Caco-2 (cell line): ENCODE measurements at places on chromosomes 6 and 20. TPM values are rescaled to one million over a fixed set of nuclear protein-coding genes. Genes with fewer than 3 reads are reported as not detected.

GRCh38 chr20:33460711-33461110, 17.1 kb upstream of the SNTA1 start:
- H3K36me3 ChIP-seq = no peaks in the 10 kb centered on the region
- no peak for DNase-seq
- H3K27me3 ChIP-seq = no peaks in the 10 kb centered on the region
- H3K4me1 ChIP-seq = no peaks in the 10 kb centered on the region; the same call in 1 of the 2 replicates
- H3K27ac ChIP-seq = no peak overlapping the region

- no peak overlapping the region for H3K4me3 ChIP-seq
- H3K36me3 ChIP-seq = no peaks in the 10 kb centered on the region
- H3K27me3 ChIP-seq = no peaks in the 10 kb centered on the region
- H3K4me1 ChIP-seq = peaks cover 10% of the 10 kb centered on the region; the same call in 1 of the 2 replicates
Measured at GRCh38 chr20:37881601-37882343, 21.2 kb upstream of the VSTM2L start.

GRCh38 chr6:170160031-170160627, 130.7 kb downstream of the DLL1 start:
- H3K4me3 ChIP-seq = no peak overlapping the region
- H3K36me3 ChIP-seq = no peaks in the 10 kb centered on the region
- DNase-seq = peak; percentile 46
- H3K27me3 ChIP-seq = no peaks in the 10 kb centered on the region

GRCh38 chr6:137776786-137777686, 90.0 kb upstream of the TNFAIP3 start:
- no peak overlapping the region for H3K27ac ChIP-seq
- no peaks in the 10 kb centered on the region for H3K27me3 ChIP-seq
- peaks cover 15% of the 10 kb centered on the region for H3K4me1 ChIP-seq
- H3K36me3 ChIP-seq = no peaks in the 10 kb centered on the region

Gene GJA1
- total RNA-seq = 54.5 and 56.7 TPM in 2 replicates

- H3K4me1 ChIP-seq = no peaks in the 10 kb centered on the region
- no peak overlapping the region for H3K27ac ChIP-seq
- no peaks in the 10 kb centered on the region for H3K27me3 ChIP-seq
- H3K36me3 ChIP-seq = no peaks in the 10 kb centered on the region
- no peak overlapping the region for H3K4me3 ChIP-seq
Measured at GRCh38 chr20:15379681-15380296, 1042.4 kb upstream of the FLRT3 start.

DNA sequence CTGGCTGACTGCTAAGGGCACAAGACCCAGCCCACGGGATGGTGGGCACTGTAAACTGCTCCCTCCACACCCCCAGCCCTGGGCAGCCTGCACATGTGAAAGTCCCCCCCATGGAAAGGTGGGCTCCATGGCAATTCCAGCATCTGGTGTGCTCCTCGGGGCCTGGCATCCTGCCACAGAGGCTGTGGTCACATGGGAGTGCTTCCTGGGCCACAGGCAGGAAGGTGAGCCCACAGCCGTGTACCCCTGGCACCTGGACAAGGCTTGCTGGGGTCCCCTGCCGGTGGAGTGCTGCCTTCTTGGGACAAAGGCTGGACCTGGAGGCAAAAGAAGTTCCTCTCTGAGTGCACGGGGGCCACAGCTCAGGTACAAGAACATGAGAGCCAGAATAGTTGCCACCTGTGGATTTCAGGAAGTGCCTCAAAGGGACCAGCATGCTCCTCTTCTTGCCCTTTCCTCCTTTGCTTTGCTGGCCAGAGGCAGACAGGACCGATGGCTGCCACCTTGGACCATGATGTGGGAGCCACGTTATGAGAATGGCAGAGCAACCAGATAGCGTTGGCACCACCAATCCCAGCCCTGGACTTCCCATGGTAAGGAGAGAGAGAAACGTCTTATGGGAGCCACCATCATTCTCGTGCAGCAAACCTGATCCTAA, 120.2 kb upstream of the MLN start:
- H3K4me3 ChIP-seq = no peak overlapping the region
- no peaks in the 10 kb centered on the region for H3K4me1 ChIP-seq
- H3K27me3 ChIP-seq = no peaks in the 10 kb centered on the region
- no peak for DNase-seq
- H3K27ac ChIP-seq = no peak overlapping the region

DNA sequence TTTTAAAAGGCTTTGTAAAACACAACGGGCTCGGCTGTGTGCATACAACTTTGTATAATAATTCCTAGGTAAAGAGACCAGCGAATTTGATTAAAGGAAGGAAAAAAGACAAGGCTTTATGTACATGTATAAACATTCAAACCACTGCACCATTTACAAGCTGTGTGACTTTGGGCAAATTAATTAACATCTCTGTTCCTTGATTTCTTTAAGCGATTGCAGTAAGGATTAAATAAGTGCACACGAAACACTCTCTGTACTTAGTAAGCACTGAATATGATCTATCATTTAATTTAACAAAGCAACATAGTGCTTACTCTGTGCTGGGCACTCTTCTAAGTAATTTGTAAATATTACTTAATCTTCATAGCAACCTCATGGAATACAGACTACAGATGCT, 19.5 kb upstream of the OCSTAMP start:
- H3K27me3 ChIP-seq = no peaks in the 10 kb centered on the region
- no peak overlapping the region for H3K4me3 ChIP-seq
- no peaks in the 10 kb centered on the region for H3K36me3 ChIP-seq
- H3K4me1 ChIP-seq = no peaks in the 10 kb centered on the region

Gene SLC23A2
- total RNA-seq = 26.4 and 37.3 TPM in 2 replicates

DNA sequence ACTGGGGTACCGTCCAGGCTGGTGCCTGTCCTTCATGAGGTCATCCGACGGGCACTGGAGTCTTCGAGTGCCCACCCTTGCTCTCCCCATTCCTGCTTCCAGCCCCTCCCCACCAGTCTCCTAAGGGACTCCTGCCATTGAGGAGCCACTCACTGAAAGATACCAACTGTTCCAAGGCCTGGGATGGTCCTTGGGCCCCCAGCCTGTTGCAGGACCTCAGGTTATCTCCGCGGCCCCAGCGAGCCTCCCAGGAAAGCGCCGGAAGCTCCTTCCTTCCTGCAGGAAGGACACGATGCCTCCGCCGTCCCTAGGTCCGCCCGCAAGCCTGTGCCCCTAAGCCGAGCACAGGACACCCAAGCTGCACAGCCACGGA, 1.2 kb downstream of the NKAIN4 start:
- no peak overlapping the region for H3K27ac ChIP-seq
- H3K27me3 ChIP-seq = no peaks in the 10 kb centered on the region
- no peak overlapping the region for H3K4me3 ChIP-seq
- H3K36me3 ChIP-seq = no peaks in the 10 kb centered on the region
- DNase-seq = no peak
- peaks cover 56% of the 10 kb centered on the region for H3K4me1 ChIP-seq

DNA sequence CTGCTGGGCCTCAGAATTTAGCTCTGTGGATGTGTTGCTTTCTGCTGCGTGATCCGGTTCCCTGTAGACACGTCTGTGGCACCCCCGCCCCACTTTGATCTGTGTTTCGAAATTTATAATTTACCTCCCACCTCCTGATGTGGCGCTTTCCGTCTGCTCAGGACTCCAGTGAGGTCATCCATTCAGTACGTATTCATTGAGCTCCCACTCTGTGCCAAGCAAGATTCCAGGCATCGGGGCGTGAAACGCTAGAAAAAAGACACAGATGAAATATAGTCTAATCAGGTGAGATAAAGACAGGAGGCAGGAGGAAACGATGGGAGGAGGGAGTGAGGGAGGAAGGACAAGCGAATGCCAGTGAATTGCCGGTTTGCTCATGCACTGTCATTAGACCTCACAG, 431.9 kb upstream of the SULF2 start:
- DNase-seq = no peak
- no peaks in the 10 kb centered on the region for H3K36me3 ChIP-seq
- H3K27ac ChIP-seq = no peak overlapping the region
- no peaks in the 10 kb centered on the region for H3K27me3 ChIP-seq
- peaks cover 17% of the 10 kb centered on the region for H3K4me1 ChIP-seq

DNA sequence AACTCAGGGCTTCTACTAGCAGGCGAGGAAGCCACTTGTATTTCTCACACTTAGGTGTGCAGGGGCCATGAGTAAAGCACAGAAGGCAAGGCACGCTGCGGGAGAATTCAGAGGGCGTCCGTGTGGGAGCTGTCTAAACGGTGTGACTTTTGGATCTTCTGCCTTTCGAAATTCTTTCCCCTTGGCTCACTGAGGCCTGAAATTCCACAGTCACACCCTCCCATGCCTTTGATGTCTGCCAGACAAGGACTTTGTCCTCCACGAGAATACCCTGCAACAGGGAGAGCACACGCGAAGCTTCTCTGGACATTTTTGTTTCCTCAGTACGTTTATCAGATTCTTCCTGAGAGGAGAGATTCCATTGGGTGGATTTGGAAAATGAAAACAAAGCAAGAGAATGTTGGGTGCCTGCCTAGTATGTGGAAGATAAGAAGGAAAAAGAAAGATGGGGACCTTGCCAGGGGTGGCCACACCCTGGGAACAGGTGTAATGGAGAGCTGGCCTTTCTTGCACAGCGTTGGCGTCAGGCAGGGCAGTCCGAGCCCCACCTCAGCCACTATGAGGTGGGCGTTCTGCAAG, 235.7 kb downstream of the MYLK4 start:
- H3K27me3 ChIP-seq = no peaks in the 10 kb centered on the region
- DNase-seq = peak; percentile 96
- H3K4me3 ChIP-seq = peak overlapping the region; percentile 13

DNA sequence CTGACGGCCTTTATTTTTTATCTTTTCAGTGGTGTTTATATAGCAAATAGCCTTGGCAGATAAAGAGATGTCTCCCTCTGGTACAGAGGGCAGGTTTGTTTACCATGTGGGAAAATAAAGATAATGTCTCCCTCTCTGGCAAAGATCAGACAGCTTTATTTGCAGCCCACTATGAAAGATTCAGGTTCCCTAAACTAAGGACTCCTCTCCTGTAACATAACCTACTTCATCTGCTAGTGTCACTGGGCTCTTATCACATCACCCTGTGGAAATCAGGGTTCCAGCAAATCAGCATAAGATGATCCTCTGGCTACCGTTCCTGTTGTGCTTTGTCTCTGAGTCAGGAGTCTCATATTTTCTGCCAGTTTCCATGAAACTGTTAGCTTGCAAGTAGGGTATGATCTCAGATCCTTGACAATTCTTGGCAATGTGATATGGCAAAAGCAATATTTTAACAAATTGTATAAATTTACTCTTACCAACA, 3.1 kb downstream of the FBXL4 start:
- no peaks in the 10 kb centered on the region for H3K27me3 ChIP-seq
- no peak overlapping the region for H3K27ac ChIP-seq
- peaks cover 30% of the 10 kb centered on the region for H3K4me1 ChIP-seq
- no peak overlapping the region for H3K4me3 ChIP-seq
- no peaks in the 10 kb centered on the region for H3K36me3 ChIP-seq
- DNase-seq = peak; percentile 12

DNA sequence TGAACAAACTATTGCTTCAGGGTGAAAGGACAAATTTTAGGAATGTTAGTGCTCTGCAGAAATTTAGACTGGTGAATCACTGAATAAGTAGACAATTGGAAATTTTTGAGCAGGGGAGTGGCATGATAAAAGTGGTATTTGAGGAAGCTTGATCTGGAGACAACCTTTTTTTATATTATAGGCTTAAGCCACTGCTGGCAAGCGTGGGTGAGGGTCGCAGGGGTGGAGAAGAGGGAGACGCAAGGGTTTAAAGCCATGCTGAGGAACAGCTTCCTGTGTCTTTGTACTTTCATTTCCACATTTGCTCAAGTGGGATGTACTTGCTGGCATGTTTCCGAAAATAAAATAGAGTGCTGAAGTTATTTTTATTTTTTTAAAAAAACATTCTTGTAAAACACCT, 23.7 kb downstream of the NCOA7 start:
- H3K4me3 ChIP-seq = no peak overlapping the region
- H3K36me3 ChIP-seq = no peaks in the 10 kb centered on the region
- H3K4me1 ChIP-seq = peaks cover 81% of the 10 kb centered on the region
- H3K27me3 ChIP-seq = no peaks in the 10 kb centered on the region
- DNase-seq = no peak

Gene IL17A
- not detected in 2 replicates for total RNA-seq

Gene CTCFL
- total RNA-seq = not detected in 2 replicates

GRCh38 chr20:9608639-9609340, 94.4 kb downstream of the LAMP5 start:
- no peaks in the 10 kb centered on the region for H3K27me3 ChIP-seq
- no peak overlapping the region for H3K27ac ChIP-seq
- no peak overlapping the region for H3K4me3 ChIP-seq
- no peaks in the 10 kb centered on the region for H3K4me1 ChIP-seq

GRCh38 chr6:39327507-39327906, 5.0 kb upstream of the KCNK16 start:
- H3K36me3 ChIP-seq = no peaks in the 10 kb centered on the region
- H3K27me3 ChIP-seq = no peaks in the 10 kb centered on the region; the same call in 1 of the 2 replicates
- no peaks in the 10 kb centered on the region for H3K4me1 ChIP-seq
- no peak for DNase-seq
- no peak overlapping the region for H3K4me3 ChIP-seq
- no peak overlapping the region for H3K27ac ChIP-seq

- no peak for DNase-seq
- no peak overlapping the region for H3K27ac ChIP-seq
- no peaks in the 10 kb centered on the region for H3K4me1 ChIP-seq
- H3K36me3 ChIP-seq = no peaks in the 10 kb centered on the region
- H3K27me3 ChIP-seq = no peaks in the 10 kb centered on the region
Measured at GRCh38 chr6:118017301-118017848, 110.3 kb downstream of the SLC35F1 start.

Gene PROKR2
- not detected in 2 replicates for total RNA-seq

Gene GJA10
- total RNA-seq = not detected in 2 replicates

Gene PTK6
- total RNA-seq = 0.42 and 0.64 TPM in 2 replicates

GRCh38 chr20:63216849-63217471, 1.0 kb upstream of the YTHDF1 start:
- peak overlapping the region; percentile 94 for H3K4me3 ChIP-seq
- H3K27ac ChIP-seq = peak overlapping the region; percentile 86
- no peak for DNase-seq
- no peaks in the 10 kb centered on the region for H3K27me3 ChIP-seq

DNA sequence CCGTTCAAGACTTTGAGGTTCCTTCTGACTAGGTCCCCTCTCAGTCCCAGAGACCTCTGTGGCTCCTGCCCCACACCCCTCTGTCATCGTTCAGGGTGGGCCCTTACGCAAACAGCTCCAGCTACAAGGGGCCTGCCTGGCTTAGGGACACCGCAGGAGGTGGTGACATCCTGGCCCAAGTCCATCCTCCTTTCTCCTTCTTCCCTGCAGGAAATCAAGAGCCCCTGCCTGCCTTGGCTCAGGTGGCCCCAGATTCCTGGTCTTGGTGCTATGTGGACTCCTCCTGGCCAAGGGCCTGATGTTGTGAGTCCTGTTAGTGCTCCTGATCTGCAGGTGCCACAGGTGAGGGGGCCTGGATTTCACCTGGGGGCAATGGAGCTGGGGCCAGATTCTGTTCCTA, 8.1 kb downstream of the TREML4 start:
- H3K27me3 ChIP-seq = no peaks in the 10 kb centered on the region
- no peaks in the 10 kb centered on the region for H3K36me3 ChIP-seq
- no peak overlapping the region for H3K4me3 ChIP-seq
